ENCODE measurements at places on chromosomes 13 and 19.

DNA sequence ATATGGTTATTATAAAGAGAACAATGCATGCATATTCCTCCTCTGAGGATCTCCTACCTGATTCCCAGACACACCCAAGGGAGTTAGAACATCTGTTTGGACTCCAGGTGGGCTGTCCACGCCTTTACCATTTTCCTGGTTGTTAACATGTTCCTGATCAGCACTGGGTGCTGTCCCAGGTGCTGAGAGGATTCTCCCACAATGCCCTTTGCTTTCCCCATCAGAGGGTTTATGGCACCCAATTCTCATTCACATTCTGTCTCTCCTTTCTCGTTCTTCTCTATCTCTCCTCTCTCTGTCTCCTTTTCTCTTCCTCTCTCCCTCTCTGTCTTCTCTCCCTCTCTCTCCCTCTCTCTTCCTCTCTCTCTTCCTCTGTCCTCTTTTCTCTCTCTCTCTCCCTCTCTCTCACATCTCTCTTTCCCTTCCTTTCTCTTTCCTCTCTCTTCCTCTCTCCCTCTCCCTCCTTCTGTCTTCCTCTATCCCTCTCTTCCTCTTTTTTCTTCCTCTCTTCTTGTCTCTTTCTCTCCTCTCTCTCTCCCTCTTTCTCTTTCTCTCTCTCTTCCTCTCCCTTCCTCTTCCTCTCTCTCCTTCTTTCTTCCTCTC is 3.3 kb upstream of the RDH13 start:
- DNase-seq: no peak

DNA sequence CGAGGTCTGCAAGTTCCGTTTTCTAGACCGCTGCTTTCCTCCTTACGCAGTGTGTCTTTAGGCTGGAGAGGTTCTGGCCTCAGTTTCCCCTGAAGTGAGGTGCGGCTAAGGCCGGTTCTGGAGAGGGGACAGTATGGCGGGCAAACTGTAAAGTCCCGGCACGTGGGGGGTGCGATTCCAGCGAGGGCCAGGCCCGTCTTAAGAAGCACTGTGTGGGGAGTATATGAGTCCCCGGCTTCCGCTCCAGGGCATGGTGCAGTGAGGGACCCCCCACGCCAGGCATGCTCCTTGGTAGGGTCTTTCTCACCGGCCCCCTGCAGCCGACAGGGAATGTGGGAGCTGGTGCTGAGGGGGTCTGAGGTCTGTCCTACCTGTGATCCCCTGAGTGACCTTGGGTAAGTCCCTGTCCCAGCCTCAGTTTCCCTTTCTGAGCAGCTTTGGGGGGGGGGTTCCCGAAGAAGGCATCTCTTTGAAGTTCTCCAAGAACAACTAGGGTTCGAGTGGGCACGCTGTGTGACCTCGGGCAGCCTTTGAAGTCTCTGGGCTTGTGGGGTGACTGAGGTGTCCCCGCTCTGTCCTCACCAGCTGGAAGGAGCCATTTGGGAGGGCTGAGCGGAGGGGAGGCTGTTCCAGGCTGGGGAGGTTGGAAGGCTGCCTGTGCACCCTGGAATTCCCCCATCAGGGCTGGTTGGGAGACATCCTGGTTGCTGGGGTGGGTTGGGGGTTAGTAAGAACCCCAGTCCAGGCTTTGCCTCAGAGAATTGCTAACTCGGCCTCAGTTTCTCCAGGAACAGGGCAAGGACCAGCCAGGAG is 1.5 kb downstream of the NFIC start:
- no peak for DNase-seq

DNA sequence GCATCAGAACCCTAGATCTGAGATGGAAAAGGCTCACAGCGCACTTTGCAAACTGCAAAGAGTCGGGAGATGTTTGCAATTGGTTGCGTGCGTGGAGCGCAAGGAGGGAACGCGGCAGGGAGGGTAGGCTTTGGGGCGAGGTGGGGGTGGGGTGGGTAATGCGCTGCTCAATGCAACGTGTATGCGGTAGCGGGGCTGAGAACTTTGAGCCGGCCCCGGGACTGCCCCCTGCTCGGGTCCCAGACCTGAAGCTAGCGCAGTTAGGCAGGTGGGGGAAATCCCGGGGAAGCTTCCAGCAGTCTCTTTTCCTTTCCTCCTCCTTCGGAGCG is 971 bp downstream of the FOSB start:
- no peak for DNase-seq

DNA sequence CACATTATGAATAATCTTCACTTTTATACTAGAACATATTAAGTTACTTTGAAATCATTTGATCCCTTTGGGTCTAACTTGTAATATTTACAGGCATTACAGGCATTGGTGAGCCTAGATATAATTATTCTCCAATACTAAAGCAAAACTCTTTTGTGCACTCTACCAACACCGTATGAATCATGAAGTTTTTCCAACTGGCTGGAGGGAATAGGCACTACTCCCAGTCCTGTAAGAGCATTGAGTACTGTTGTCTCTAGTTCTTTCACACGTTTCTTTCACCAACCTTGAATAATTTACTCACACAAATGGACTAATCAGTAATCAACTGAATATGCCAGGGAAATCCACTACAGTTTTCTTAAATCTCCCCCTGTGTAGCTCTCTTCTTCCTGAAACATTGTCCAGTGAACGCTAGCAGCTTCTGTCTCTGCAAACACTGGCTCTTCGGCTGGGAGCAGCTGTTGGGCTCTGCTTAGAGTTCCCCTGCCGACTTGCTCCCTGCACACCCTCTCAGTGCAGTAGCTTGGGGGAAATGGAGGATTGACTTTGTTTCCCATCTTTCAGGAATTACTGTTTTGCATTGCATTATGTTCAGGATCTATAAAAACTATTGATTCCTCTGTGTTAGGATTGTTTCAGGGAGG is 476.7 kb downstream of the RFC3 start:
- DNase-seq: no peak

- no peak for DNase-seq
Observed at GRCh38 chr19:8700956-8701355, 2.4 kb upstream of the ACTL9 start.

DNA sequence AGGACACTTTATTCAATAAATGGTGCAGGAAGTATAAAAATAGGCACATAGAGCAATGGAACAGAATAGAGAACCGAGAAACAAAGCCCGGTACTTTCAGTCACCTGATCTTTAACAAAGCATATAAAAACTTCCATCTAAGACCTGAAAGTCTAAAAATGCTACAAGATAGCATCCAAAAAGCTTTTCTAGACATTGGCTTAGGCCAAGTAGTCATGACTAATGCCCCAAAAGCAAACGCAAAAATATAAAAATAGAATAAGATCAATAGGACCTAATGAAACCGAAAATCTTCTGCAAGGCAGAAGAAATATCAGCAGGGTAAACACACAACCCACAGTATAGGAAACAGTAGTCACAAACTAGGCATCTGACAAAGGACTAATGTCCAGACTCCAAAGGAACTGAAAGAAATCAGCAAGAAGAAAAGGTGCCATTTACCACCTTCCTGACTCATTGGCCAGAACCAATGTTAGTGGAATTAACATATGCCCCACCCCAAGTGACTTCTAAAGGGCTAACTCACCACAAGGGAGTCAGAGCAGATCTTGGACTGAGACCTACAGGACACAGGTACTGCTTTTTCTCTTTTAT is 40.8 kb upstream of the CEACAM21 start:
- DNase-seq: no peak

GRCh38 chr19:48915757-48916156 is 15.6 kb downstream of the NUCB1 start:
- DNase-seq: no peak

GRCh38 chr13:55516610-55517009 is 1624.1 kb upstream of the PRR20A start:
- DNase-seq: no peak

DNA sequence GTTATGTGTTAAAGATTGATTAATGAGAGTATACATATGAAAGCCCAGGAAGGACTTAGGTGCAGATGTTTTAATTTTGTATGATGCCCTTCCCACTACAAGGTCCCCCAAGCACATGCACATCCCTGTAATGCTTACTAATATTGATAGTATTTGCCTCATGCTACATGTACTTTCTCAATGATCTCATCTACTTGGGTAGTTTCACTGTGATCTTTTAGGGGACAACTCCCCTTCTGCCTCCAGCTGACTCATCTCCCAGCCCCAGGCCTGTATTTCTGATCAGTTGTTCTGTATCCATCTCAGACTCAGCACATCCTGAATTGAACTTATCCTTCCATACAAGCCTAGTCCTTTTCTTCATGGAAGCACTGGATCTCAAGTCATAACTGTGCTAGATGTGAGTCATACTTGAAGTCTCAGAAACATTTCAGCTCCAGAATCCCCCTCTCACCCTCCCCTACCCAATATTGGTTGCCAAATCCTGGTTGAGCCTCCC is 49.4 kb upstream of the INTS6 start:
- no peak for DNase-seq
